Muscle of back (tissue), 13 donors: ENCODE measurements at places on chromosomes 5 and 9.

- peak; percentile 4 for DNase-seq
These were observed 29.5 kb downstream of the SURF6 start for GRCh38 chr9:133306242-133307204.

- DNase-seq, result peak; percentile 13
These were observed 386.8 kb downstream of the TRIM36 start for GRCh38 chr5:114782869-114783268.

DNA sequence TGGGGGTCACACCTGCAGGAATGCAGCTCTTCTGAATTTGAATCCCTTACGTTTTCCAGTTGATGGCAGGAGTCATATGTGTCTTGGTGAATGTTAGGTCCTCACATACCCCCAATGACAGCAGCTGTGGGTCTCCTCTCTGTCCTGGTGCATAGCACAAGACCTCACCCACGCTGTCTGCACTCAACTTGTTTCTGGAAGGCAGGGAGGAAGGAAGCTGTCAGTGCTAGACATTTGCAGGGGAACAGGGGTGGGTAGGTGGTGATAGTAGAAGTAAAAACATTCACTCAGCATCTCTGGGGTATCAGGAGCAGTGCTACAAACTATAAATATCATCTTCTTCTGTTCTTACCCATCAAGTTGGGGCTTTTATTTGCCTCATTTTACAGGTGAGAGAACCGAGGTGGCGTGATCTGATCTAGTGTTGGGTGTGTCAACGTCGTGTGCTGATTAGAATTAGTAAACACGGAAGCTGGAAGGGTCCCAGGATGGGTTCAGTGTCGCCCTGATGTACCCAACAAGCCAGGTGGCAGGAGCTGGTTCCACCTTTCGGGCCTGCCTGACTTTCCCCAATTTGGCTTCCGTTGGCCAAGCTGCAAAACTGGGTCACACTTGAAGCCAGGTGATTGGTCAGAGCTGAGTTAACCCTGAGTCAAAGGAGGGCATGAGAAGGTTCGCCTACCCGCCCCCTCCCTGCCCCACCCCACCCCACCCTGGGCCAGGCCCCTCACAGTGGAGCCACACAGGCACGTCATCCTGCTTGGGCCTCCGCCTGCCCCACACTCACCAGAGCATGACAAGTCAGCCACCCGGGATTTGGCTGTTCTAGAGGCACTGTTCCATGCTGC lies 15.8 kb downstream of the ERGIC1 start:
- DNase-seq, result no peak

DNA sequence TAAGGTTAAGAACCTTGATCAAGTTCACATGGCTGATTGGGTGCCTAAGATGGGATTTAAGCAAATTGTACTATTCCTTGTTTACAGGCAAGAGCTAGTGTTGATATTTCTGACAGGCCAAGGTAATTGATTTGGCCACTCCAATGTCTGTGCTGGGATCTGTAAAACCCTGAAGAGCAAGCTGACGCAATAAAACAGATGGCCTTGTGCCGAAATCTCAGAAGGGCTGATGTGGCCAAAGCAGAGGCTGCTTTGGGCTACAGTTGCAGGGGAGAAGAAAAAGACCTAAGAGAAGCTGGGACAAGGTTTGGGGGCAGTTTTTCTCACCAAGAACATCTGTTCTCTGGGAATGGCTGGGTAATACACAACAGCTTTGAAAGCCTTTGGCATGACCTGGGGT lies 463.2 kb upstream of the ZNF608 start:
- DNase-seq, result no peak

DNA sequence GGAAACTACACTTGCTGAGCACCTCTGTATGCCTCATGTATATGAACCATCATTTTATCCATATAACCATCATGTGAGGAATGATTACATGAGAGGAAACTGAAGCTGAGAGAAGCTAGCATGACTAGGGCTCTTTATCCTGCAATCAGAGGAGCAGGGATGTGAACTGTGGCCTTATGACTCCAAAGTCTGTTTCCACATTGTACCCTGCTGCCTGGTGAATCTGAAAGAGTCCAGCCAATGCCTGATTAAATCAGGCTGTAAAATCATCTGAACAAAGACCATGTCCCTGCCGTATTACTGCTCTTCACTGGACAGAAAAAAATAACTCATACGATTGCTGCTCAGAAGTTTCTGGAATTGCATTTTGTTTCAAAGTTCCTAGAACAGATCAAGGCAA lies 67.0 kb downstream of the LPAR1 start:
- DNase-seq, result no peak

GRCh38 chr5:170892196-170892595 lies 30.4 kb downstream of the RANBP17 start:
- DNase-seq, result no peak

GRCh38 chr5:66602621-66603020 lies 6.4 kb downstream of the MAST4 start:
- no peak for DNase-seq

DNA sequence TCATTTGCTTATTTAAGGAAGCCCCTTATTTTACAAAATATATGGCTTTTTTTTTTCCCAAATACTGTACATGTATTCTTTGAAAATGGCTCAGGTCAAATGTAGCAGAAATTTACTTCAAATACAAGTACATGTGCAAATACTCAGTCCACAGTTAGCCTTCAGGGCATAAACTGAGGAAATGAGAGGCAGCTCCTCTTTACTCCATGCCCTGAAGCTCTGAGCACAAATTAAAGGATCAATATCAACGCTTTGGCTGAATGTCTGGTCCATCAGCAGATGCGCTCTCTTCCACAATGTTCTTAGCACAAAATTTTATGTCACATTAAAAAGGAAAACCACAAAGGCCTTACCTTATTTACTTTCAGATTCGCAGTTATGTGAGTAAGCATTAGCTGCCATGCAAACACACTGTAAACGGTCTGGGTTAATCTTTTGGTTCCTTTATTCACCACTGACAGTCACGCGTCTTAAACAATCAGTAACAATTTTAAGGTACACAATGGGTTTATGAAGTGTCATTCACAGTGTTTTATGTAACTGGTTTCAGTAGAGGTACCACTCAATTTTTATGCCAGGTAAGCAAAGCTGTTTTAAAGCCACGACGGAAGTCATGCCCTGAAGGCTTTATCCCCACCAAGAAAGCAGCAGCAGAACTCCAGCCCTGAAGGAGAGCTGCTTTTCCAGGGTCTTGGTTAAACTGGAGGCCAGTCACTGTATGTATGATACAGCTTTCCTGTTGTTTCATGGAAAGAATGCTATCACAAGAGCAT lies 103.4 kb downstream of the OTULIN start:
- no peak for DNase-seq
